ENCODE measurements at places on chromosomes 6 and 20.

GRCh38 chr6:7112741-7113313 lies 5.1 kb downstream of the RREB1 start:
- peak; percentile 31 for DNase-seq

DNA sequence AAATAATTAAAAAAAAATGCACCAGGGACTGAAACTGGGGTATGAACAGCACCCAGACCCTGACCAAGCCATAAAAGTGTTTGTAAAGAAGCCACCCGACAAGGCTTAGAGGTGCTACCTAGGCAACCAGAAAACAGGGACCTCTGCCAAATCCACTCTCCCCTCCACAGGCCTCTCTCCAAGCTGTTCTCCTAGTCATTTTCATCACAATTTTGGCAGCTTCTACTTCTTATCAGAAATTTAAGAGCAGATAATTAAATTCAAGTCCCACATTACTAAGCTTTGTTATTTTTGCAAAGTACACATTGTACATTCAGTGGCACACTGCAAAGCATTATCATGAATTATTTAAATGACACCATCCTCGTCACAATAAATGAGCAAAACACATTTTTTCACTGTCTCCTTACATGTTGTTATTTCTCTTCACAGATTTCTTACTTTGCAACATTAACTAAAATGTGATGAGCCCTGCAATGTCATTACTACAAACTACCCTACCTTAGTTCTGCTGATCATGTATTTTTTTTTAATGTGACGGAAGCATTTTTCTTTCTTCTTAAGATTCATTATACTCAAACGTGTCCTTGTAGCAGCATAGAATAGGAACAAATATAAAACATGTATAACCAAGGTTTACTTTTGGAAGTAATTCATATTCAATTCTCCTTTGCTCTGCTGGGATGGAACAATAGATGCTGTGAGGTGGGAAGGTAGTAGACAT lies 38.1 kb downstream of the ECT2L start:
- DNase-seq: no peak

GRCh38 chr6:20688710-20689500 lies 154.6 kb downstream of the CDKAL1 start:
- DNase-seq: no peak

GRCh38 chr6:4870821-4871494 lies 94.8 kb downstream of the CDYL start:
- DNase-seq: no peak

DNA sequence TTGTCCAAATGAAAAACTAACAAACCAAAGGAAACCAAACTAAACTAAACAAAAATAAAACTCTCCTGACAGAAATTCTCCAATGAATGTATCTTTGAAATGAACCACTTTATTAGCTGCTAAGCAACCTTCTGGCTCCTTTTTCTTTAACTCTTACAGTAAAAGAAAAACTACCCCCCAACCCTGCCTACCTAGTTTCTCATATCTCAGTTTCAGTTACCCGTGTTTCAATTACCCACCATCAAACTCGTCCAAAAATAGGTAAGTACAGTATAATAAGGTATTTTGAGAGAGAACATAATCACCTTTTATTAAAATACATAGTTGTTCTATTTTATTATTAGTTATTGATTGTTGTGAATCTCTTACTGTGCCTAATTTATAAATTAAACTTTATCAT lies 177.4 kb upstream of the THEMIS start:
- no peak for DNase-seq

DNA sequence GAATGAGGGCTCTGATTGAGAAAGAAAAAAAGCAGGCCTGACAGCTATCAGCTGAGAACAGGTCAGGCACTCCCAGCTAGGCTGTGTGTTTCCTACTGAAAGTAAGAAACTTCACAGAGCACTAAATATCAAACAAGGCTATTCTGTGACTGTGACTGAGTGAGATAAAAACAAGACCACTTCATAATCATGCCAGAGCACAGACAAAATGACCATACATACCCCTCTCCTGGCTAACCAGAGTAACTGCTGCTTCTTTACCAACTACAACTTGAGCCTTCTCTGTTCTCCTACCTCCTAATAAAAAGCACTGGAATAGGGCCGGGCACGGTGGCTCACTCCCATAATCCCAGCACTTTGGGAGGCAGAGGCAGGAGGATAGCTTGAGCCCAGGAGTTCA lies 6.8 kb upstream of the BTN1A1 start:
- DNase-seq: no peak

- DNase-seq: no peak
Observed at GRCh38 chr6:153210083-153210482, 79.0 kb upstream of the RGS17 start.

DNA sequence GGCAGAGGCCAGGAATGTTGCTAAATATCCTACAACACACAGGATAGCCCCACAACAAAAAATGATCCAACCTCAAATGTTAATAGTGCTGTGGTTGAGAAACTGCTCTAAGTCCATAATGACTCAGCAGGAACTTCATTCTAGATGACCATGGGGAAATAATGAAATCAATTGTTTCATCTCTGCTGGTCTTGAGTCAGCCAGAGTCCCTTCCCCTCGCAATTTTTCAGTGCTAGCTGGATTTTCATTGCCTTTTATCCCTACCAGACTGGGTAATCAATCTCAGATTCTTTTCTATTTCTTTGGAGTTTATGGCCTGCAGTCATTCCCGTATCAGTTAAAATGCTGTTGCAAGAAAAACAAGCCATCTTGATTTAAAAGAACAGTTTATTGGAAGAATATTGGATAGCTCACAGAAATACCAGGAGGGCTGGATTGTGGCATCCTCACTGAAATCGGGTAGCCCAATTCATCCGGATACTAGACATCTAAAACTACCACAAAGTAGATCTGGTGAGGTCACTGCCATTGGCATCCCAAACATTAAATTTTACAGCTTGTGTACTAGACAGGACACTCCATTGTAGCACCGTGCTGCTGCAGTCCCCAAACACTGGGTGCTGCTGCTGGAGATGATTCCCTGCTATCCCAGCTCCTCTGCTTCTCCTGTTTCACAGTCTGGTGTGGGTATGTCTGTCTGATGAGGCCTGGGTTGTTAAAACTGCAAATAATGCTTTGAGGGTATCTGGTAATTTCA lies 30.3 kb upstream of the POPDC3 start:
- no peak for DNase-seq

DNA sequence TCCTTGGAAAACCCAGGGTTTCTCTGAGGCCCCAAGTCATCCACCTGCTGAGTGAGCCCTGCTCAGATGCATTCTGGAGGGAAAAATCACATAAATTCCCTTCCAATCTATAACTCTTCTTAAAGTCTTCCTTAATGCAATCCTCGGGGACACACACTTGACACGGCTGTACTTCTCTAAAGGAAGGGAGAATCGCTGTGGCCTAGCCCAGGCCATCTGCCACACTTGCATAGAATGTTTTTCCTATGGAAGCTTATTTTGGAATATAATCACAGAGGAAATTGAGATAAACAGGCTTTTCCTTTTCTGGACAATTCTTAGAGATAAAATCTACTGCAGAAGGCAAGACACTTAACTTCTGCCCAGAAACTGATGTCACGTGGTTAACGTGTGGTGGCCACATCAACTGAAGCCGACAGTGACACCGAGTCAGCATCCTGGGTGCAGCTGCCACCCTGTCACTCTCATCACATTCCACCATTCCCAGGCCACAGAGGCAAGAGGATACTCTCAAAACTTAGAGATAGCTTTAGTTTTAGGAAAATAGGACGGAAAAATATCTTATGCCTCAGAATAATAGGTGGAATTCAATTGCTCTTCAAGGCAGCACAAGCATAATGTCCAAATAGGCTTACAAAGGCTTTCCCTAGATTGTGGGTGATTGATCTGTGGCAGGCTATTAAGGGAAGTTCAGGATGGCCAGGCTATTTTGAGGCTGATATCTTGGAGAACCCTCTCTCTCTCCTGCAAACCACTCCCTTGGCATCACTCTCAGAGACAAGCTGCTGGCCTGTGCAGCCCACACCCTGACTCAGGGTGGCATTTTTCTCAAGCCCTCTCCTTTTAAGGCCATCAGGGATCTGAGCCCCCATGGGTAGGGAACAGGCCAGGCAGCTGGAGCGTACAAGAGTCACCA lies 29.6 kb downstream of the PSMB1 start:
- DNase-seq: no peak

DNA sequence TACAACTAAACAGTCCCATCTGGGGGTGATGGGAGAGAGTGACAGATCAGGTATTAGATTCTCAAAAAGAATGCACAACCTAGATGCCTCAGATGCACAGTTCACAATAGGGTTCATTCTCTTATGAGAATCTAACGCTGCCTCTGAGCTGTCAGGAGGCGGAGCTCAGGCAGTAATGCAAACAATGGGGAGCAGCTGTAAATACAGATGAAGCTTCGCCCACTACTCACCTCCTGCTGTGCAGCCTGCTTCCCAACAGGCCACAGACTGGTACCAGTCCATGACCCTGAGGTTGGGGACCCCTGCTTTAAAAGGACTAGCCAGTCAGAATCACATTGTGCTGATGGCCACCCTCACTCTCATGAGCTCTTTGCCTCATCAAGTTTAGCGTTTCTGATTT lies 247.0 kb upstream of the KCNQ5 start:
- no peak for DNase-seq

DNA sequence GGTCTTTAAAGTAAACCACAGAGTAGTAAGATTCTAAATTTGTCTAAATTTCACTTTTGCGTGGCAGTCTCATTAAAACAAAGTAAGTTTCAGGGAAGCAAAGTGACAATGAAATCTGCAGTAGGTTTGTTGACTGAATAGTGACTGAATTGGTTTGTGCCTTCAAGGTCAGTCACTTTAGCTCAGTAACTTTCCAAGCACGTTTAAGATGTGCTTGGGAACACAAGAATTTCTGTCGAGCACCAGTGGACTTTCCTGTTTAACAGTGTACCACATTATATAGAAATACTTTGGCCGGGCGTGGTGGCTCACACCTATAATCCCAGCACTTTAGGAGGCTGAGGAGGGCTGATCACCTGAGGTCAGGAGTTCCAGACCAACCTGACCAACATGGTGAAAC lies 1.7 kb upstream of the CD24 start:
- no peak for DNase-seq

DNA sequence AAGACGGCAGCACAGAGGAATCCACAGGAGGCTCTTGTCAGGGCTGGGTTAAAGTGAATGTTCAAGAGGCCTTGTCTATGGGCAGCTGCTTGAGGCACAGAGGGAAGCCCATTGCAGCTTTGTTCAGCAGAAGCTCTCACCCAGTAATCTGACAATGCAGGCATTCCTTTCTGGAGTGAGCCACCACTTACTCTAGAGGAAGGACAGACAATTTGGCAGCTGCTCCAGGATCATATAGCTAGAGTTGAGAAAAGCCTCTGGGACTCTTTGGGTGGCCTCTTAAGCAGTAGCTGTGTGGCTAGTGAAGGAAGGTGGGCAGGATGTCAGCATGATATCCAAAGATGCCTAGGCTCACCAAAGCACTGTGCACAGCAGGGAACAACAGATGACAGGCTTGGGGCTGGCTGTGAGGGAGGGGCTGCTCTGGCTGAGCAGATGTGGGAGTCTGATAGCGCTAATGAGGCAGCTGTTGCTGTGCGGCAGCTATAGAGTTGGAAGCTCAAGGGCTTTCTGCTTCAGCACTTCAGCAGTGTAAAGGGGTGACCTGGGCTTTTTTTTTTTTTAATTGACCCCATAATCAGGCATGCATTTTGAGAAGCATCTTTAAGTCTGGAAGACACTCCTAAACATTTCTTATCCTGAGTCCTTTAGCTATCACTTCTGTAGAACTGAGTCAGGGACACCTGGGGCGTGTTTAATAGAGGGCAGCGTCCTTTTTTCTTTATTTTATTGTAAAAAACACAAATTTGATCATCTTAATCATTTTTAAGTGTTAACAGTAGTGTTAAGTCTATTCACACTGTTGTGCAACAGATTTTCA lies 27.2 kb downstream of the CMTR1 start:
- no peak for DNase-seq

GRCh38 chr6:3412779-3413500 lies 43.9 kb downstream of the SLC22A23 start:
- DNase-seq: no peak

DNA sequence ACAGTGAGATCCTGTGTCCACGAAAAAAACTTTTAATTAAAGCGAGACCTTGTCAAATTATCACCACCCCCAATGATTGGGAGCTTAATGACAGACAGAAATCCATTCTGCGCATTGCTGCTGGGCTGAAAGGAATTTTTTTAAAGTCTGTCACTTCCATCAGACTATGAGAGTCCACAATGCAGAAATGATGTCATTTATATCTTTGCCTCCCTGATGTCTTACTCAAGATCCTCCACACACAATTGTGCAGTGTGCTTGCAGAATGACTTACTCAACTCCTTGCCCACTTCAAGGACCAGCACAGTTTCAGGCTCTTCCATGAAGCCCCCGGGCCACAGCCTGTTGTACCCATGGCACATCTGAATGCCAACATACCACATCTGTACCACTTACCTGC lies 41.0 kb downstream of the GPLD1 start:
- DNase-seq: no peak

- DNase-seq: peak; percentile 65
Observed at GRCh38 chr6:155418017-155418761, 37.5 kb downstream of the NOX3 start.

DNA sequence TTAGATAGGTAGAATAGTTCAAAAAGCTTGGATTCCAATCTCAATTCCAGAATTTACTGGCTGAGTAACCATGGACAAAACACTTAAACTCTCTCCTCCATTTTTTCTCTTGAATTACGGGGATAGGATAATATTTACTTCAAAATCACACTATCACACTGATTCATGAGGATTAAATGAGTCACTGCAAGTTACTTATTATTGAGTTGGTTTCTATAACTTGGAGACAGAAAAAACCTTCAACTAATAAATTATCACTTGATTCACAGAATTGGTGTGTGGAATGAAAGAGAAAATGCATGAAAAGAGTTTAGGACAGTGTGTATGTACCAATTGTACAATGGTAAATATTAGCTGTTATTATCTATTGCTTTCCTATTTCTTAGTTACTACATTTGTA lies 585.2 kb downstream of the PHF3 start:
- DNase-seq: no peak

DNA sequence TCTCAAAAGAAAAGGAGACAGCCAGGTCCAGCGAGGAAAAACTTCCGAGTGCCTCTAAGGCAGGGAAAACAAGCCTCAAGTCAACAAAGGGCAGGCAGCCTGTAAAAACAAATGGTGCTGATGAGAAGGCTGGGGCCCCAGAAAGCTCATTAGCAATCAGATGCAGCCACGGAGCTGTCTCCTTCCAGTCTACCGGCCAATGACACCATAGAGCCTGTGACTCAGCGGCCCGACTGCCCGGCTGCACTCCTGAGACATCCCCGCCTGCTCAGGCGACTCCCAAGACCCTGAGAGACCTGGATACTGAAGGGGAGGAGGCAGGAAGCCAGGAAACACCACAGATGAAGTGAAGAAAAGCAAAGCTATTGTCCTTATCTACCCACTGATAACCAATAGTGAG lies 120.1 kb upstream of the HDDC2 start:
- no peak for DNase-seq

GRCh38 chr6:141484711-141485110 lies 648.0 kb upstream of the GJE1 start:
- DNase-seq: no peak

Data from stimulated activated CD4-positive, alpha-beta T cell treated with anti-CD3 and anti-CD28 coated beads, Interleukin-4, amount 100 ng/mL, for 1 hour (primary cell).